Lung (tissue), 17 donors: ENCODE measurements at places on chromosomes 1 and 21. TPM values are rescaled to one million over a fixed set of nuclear protein-coding genes. Genes with fewer than 3 reads are reported as not detected.

- DNase-seq, result no peak
Observed at GRCh38 chr1:242870966-242871365, 346.5 kb upstream of the PLD5 start.

Gene SLAMF8
- total RNA-seq, result 40.7 TPM

DNA sequence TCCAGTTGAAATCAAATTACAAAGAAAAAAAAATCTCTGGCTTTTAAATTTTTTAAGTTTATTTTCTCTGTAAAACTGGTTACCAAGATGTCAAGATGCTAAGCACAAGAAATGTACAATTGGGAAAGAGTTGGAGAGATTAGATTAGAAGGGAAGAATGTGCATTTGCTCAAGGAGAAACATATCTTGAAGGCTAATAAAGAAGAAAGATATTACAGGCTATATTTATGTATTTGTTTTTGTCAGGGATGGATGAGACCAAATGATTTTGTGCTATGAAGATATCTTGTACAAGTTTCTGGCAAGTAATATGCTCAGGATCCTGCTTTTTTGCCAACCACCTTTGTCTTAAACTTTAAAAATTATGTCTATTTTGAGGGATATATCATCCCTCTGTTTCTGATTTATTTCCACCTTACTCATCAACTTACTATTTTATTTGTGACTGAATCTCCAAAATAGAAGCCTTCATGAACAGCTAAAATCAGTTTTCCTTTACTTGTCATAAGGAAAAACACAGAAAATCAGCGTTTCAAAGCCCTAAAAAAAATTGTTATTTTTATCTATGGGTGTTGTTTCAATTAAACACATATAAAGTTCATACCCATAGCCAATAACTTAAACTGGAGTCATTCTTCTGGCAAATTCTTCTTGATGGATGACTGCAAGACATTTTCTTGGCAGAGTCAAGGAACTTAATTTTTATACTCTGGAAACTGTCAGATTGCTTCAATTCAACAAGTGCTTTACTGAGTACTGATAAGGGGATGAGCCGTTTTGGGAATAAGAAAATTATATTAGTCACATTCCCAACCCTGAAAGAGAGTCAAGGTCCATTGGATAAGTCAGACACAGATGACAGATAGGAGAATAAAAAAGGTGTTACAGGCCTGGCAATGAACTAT, 141.8 kb downstream of the CTH start:
- no peak for DNase-seq

GRCh38 chr1:198560161-198560560, 19.7 kb upstream of the ATP6V1G3 start:
- no peak for DNase-seq

GRCh38 chr1:35936838-35937237, 5.9 kb downstream of the AGO3 start:
- no peak for DNase-seq

GRCh38 chr1:165887877-165888551, 60.6 kb downstream of the UCK2 start:
- DNase-seq, result peak; percentile 16

- no peak for DNase-seq
Observed at GRCh38 chr1:198575798-198576641, 35.5 kb upstream of the ATP6V1G3 start.

- no peak for DNase-seq
Observed at GRCh38 chr1:181517181-181517875, 34.0 kb downstream of the CACNA1E start.

DNA sequence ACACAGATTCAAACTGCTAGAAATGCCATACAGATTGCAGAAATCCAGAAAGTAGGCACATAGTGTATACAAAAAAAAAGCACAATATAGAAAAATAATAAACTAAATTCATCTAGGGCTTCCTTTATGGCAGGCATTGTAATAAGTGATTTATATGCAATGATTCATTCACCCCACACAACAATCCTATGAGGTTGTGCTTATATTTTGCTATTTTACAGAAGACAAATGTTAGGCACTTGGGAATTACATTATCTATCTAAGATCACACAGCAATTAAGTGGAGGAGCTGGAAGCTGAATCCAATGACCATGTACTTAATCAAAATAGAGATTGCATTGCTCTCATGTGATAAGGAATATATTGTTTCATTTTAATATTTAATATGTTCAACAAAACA, 225.7 kb upstream of the KCNK2 start:
- no peak for DNase-seq

Gene TSTD1
- total RNA-seq, result 43.2 TPM

DNA sequence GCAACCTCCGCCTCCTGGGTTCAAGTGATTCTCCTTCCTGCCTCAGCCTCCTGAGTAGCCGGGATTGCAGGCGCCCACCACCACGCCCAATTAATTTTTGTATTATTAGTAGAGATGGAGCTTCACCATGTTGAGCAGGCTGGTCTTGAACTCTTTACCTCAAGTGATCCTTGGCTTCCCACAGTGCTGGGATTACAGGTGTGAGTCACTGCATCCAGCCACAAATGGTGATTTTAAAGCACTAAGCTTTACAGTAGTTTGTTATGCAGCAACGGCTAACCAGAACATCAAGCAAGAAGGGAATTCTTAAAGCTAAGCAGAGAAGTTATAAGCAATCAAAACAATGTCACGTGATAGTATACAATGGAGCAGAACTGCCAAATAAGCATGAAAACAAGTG, 65.7 kb downstream of the NVL start:
- no peak for DNase-seq

Gene TBX19
- total RNA-seq, result 3.6 TPM

Gene PCP4L1
- 5.8 TPM for total RNA-seq

DNA sequence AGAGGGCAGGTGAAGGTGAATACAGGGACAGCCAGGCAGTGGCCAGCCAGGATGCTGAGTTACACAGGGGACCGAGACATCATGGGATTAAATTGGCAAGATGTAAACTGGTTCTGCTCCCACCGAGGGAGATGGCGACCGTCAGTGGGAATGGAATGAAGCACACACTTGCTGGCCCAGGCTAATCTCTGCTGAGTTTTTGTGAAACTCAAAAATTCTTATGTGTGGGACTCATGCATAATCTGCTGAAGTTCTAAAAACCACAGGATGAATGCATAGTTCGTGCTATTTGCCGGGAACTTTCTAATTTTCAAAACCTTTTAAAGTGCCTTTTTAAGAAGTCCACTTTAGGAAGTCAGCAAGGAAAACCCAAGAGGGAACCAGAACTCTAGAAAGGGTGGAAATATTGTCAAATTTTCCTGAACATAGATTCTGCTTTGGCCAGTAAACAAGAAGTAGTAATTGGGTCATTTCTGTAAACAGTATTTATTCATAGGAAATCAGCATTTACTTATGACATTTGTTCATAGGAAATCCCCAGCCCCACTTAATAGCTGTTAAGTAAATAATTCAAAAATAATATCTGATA, 85.4 kb upstream of the ROR1 start:
- no peak for DNase-seq

DNA sequence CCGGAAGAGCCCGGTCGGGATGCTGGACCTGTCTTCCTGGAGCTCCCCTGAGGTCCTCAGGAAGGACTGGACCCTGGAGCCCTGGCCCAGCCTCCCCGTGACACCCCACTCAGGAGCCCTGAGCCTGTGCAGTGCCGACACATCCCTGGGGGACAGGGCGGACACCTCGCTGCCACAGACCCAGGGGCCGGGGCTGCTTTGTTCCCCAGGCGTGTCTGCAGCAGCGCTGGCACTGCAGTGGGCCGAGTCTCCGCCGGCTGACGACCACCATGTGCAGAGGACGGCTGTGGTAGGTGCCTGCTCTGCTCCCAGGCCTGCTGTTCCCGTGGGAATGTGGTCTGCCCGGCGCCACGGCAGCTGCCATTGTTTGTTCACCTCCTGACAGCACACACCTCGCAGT, 42.1 kb upstream of the DIP2A start:
- no peak for DNase-seq

DNA sequence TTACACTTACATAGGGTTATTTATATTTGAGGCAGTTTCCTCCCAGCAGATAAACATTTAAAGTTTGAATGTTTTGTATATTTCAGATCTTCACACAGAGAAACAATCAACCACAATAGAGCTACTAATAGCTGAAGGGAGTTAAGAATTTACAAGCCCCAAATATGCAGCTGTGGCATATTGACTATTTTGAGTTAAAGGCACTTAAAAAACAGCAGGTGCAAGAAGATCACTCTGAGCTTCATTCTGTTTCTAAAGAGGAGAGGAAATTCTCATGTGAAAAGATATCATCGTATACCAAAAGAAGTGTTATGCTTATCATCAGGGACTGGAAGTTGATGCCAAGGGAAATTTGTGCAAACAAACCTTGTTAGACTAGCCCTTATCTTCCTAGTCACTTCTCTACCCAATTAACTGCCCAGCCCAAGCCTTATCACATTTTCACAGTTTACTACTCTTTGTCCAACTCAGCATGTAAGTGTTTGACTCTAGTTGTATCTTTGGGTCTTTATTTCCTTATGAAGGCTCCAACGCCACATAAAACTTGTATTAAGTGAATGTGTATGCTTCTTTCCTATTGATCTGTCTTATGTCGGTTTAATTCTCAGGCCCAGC, 66.3 kb upstream of the COG2 start:
- no peak for DNase-seq

GRCh38 chr1:160357286-160358002, 9.4 kb upstream of the NHLH1 start:
- no peak for DNase-seq

- peak; percentile 76 for DNase-seq
Observed at GRCh38 chr1:14662116-14662515, 63.6 kb downstream of the KAZN start.

DNA sequence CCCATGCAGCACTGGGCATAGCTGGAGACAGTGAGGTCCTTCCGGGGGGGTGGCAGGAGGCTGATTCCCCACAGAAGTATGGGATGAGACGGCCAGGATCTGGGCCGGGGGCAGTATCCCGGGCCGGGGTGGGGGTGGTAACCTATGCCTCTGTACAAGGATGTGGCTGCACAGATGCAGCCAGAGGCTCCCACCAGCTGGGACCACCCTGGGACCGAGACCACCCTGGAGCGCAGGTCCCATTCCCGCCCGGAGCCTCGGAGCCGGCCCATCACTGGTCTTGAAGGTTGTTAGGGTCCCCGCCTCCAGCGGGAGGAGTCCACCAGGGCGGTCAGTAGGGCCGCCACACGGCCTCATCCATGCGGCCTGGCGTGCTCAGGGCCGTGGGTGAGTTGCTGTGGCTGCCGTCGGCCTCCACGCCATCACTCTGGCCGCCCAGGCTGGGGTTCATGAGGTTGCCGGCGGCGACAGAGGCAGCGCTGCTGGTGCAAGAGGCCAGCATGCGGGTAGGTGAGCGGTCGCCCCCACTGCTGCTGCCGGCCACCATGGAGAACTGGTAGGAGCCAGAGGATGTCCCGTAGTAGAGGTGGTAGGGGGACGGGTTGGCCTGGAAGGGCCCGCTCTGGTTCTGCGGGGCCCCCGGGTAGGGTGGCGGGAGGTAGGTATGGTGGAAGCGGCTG, 28.1 kb downstream of the RUNX3 start:
- no peak for DNase-seq

GRCh38 chr1:7281821-7282220, 489.3 kb upstream of the VAMP3 start:
- peak; percentile 55 for DNase-seq

GRCh38 chr1:203626910-203627246, 246 bp downstream of the ATP2B4 start:
- no peak for DNase-seq

Gene KRTAP21-2
- total RNA-seq, result not detected

GRCh38 chr1:25145775-25146393, 86.4 kb downstream of the SYF2 start:
- DNase-seq, result no peak

DNA sequence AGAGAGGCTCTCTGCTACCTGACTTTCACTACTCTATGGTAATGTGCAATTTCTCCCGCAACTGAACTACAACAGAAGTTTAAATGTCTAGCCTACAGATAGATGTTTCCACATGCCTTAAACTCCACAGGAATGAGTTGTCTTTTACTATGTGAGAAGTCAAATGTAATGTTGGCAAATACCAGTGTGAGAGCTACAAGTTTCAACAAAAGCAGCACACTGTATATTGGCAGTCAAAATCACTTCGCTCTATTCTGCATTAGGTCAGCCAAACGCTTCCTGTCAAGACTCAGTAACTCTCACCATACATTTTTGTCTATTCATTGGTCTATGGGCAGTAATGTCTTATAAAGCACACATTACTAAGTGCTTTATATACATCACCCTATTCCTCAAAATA, 41.9 kb downstream of the LUZP1 start:
- DNase-seq, result peak; percentile 67

Gene IRF6
- total RNA-seq, result 28.3 TPM

- no peak for DNase-seq
Observed at GRCh38 chr1:224116131-224116530, 2.2 kb downstream of the FBXO28 start.

GRCh38 chr1:32771561-32772280, 45.4 kb downstream of the YARS1 start:
- no peak for DNase-seq
